Stimulated activated CD4-positive, alpha-beta T cell treated with anti-CD3 and anti-CD28 coated beads, Interleukin-2, amount 100 ng/mL, for 4 hours (primary cell): ENCODE measurements at places on chromosomes 2 and 18.
A peak's percentile ranks its signal among the peaks of the same experiment; 100 is the strongest.

DNA sequence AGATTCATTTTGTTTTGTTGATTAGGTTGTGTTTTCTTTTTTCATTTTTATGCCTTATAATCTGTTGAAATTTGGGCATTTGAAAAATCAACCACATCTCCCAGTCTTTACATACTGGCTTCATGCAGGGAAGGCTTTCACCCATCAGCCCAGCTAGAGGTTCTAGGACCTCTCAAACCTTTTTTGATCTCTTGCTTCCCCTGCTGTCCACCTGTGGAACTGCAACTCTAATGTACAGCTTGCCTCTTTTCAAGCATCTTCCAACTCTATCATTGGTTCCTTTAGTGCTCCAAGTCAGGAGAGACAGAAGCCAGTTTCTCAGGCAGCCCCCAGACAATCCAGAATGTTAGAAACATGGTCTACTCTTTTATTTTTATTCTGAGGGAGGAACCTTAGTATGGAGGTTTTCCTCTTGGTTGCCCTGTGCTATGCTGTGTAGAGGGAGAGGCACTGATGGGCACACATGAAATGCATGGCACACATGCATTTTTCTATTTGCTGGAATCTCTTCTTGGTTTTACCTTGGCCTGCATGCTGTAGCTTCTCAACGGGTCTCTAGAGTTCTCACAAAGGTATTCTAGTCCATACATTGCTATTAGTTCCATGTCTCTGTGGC, 107.2 kb upstream of the L3MBTL4 start:
- DNase-seq = no peak

- no peak for DNase-seq
Measured at GRCh38 chr18:49591271-49591670, 29.4 kb downstream of the LIPG start.

DNA sequence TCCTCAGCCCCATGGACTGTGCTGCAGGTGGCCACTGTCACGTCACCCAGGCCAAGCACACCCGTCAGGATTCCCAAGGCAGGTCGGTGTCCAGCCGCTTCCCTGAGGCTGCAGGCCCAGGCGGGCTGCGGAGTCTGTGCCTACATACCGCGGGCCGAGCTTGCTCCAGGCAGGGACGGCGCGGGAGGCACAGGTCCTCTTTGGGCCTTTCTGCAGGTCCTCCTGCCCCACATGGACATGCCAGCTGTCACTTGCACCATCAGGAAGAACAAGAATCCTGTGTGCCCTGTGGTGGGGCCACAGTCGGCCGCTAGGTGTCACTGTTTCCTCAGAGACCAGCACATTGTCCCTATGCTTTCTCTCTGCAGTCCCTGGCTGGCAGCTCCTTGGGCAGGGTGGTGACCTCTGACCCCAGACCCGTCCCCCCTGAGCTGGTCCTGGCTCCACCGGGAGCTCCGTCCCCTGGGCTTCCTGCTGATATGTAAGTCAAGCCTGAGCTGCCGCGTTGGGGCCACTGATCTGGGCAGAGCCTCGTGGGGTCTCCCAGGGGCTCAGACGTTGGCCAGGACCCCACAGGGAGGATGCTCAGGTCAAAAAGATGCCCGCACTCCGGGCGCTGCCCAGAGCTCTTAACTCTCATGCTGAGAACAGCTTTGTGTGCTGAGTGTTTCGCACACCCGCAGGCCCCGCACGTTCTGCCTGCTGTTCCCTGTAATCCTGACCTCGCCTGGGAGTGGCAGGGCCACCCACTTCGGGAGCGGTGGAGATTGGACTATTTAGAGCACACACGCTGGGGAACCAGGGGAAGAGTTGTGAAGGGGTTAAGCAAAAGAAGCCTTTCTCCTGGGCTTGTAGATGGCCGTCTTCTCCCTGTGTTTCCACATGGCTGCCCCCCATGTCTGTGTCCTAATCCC, 17.3 kb upstream of the AGXT start:
- peak; percentile 70 for DNase-seq

DNA sequence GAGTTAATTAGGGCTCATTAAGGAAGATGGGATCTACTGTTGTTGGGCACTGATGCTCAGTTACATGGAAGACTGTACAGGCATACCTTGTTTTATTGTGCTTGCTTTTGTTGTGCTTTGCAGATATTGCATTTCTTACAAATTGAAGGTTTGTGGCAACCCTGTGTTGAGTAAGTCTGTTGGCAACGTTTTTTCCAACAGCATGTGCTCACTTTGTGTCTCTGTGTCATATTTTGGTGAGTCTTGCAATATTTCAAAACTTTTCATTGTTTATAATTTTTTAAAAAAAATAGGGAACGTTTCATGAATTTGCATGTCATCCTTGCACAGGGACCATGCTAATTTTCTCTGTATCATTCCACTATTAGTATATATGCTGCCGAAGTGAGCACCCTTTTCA, 15.6 kb downstream of the PHLPP1 start:
- no peak for DNase-seq

DNA sequence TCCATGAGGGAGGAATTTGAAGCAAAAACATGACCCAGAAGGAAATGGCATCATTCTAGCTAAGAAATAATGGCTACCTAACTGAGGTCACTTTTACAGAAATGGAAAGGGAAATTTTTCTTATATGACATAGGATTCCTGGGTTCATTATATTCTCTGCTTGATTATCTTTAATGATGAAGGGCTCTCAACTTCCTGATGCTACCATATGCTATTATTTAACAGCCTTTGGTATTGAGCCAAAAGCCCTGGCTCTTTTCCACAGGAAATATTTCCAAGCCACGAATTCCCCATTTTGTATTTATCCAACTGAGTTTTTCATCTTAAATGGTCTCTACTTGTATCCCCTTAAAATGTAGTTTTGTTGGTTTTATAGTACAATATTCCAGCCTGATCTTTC, 63.2 kb upstream of the NPAS2 start:
- DNase-seq = no peak
